ENCODE measurements at places on chromosomes 12 and 14.

DNA sequence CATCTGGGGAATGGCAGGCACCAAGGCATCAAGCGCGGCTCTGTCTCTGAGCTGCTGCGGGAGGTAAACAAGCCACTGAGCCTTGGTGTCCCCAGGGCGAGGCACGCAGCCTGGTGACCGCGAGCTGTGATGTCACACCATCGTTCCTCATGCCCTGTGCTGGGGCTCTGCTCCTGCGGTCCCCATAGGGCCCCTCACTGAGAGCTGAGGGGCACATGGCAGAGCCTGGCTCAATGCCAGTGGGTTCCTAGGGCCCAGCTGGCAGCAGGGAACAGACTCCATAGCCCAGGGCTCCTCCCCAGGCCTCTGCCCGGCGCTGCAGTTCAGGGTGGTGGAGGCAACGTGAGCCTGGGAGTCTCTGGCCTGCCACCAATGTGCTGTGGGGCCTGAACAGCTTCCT lies 22.6 kb downstream of the CHGA start:
- DNase-seq, result no peak

GRCh38 chr14:73428353-73428824 lies 30.0 kb downstream of the NUMB start:
- no peak for DNase-seq

- DNase-seq, result no peak
Observed at GRCh38 chr12:28866296-28866695, 282.8 kb upstream of the FAR2 start.

GRCh38 chr12:47823422-47824086 lies 3.9 kb upstream of the HDAC7 start:
- DNase-seq, result no peak

DNA sequence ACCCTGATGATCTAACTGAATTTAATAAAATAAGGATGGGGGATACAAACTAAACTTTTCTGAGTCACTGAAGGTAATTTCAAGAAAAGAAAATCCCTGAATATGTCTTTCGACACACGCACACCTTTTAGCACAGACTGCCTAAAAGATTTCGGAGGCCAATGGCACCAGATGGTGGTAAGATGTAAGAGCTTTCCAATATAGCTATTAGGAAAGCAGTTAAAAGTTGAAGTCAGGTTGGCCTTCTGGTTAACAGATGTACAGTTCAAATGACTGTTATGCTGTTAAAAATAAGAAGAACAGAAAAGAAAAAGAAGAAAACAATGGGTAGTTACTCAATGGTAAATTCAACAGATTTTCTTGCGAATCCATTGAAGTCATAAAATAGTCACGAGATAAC lies 80.7 kb upstream of the KRR1 start:
- DNase-seq, result no peak

DNA sequence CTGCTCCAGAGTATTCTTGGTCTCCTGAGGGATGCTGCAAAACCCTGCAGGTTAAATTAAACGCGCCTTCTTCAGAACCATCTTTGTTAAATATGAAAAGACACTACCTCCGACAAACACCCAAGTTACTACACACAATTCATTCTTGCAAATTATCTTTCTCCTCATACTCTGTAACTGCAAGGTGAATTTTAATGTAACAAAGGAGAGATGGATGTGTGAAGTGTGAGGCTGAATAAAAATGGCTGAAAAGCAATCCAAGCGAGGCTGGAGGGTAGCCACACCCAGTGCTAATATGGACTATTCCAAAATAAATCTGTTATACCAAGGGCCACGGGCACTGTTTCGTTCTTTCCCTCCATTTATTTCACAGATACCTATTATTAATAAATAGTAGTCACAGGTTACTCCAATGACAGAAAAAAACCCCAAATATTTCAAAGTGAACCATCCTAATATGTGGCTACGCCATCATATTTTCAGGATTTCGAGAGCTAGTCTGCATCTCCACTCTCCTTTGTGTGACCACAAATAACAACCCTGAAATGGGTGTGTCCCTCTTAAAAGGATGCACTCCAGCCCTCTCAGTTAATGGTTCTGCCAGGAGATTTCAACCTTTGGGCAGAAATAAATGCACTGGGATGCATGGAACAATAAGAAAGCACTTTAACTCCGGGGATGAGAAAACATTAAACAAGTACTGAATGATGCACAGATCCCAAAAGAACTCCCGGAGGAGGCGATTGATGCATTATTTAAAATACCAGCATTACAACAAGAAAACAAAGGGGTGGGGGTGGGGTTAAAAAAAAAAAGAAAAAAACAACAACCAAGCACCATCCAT lies 53.1 kb upstream of the CCDC175 start:
- DNase-seq, result no peak

DNA sequence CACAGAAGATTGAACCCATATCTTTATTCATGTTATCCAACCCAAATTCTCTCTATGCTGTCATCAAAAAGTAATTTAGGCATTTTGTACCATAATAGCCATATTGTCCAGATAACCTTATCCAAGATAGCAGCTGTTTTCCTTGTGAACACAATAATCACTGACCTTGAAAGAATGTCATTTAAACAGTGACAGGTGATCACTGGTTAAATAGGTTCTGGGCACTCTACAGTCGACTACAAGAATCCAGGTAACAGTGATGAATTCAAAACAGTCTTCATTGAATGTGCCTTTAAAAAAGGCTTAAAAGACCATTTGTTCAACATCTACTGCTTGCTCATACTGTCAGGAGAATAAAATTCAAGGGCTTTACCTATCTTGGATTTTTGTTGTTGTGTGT lies 4.6 kb upstream of the SPX start:
- DNase-seq, result no peak

DNA sequence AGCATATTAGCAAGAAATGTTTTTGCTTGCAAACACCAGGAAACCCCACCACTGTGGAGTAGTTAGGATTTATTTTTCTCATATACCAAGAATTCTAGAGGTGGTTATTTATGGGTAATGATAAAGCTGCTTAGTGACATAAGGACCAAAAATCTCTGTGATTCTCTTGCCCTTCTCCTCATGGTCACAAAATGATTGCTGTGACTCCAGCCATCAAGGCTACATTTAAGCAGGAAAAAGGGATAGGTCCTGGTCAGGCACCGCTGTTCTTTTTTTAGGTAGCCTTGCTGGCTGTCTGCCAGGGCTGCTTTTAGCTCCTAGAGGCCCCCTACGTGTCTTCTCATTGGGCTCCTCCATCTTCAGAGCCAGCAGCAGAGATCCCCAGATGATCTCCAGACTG lies 104.2 kb downstream of the AACS start:
- no peak for DNase-seq

- no peak for DNase-seq
Observed at GRCh38 chr12:63294327-63294632, 143.3 kb upstream of the AVPR1A start.

DNA sequence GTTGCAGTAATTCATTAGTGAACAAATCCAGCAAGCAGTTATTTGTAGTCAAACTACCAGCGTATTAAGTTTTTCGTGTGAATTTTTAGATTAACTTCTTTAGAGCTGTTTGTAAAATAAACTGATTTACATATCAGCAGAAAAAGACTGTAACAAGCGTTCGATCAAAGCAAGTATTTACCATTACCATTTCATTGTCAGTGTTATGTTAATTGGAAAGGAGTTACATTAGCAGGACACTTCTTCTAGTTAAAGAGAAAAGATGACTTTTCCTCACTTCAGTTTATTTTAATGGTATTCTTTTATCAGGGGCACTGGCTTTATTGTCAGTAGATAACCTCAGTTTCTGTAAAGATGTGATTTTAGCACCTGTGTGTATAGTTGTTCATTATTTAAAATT lies 151.1 kb upstream of the AEBP2 start:
- DNase-seq, result no peak

DNA sequence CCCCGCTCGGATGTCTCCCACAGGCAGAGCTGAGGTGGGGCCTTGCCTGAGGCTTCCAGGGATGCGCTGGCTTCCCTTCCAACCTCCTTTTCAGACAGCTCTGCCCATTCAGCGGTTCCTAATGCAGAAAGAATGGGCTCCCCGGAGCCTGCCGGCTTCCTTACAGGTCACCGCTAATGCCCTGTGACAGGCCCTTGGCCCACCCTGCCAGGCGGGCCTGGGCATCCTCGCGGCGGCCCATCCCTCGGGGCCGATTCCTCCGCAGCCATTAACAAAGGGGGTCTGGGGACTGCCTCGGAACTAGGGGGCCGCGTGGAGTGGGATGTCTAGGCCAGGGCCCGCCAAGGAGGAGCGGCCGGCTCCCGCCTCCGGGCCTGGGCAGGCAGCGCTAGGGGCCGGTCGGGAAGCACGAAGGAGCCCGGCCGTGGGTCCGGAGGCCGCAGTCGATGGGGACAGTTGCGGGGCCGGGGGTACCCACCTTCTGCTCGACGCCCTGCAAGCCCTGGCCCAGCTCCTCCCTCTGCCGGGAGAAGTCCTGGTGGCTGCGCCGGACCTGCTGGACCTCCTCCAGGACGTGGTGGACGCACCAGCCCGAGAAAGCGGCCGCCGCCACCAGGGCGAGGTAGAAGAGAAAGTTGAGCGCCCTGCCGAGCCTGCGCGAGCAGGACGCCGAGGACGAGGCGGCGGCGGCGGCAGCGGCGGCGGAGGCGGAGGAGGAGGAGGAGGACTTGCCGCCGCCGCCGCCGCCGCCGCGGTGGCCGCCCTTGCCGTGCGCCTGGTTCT lies 738 bp downstream of the CKAP4 start:
- peak; percentile 24 for DNase-seq

DNA sequence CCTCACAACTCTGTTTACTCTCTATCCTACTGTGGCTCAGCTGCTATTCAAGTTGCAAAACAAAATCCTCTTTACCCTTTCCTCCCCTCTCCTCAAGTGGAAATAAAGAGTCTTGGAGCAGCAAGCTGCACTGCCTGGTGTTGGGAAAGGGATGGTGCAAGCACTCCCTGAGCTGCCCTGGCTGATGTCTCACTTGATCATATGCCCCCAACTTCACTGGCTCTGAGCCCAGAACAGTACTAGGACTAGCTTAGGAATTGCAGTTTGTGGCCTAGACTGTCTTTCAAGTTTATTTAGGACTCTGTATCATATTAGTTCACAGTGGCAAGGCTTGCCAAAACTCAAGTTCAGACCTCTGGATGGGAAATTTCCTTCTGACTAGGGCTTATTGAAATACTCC lies 1683.8 kb upstream of the SEL1L start:
- no peak for DNase-seq

DNA sequence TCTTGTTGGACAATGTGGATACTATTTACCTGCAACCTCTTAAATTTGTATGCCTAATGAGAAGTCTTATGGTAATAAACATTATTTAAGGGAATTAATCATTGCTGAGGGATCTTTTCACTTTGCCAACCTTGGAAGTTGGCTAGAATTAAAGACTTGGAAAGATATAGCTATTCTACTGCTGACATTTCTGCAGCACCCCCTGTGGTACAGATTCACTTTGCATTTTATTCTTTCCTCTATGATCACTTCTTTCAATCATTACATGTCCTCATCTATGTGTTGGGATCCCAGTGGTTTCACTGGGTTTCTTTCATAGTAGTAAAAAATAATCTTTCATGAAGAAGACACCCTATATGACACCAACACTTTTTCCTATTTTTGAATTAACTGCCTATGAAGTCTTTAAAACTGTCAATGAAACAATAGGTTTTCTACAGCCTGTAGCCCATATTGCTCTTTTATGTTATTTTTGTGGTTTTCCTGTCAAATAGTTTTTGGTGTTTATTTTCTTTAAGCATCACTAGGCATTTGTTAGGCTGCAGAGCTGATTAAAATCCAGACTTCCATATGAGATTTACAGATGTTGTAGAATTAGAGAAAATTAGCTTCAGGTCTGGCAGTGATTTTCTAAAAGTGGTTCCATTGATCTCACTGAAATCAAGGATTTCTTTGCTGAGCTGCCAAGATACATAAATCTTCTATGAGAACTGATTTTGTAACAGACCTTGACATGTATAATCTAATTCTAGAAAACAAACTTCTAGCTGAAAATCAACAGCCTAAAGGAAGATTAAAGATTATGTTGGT lies 256.1 kb downstream of the NAV3 start:
- DNase-seq, result no peak

DNA sequence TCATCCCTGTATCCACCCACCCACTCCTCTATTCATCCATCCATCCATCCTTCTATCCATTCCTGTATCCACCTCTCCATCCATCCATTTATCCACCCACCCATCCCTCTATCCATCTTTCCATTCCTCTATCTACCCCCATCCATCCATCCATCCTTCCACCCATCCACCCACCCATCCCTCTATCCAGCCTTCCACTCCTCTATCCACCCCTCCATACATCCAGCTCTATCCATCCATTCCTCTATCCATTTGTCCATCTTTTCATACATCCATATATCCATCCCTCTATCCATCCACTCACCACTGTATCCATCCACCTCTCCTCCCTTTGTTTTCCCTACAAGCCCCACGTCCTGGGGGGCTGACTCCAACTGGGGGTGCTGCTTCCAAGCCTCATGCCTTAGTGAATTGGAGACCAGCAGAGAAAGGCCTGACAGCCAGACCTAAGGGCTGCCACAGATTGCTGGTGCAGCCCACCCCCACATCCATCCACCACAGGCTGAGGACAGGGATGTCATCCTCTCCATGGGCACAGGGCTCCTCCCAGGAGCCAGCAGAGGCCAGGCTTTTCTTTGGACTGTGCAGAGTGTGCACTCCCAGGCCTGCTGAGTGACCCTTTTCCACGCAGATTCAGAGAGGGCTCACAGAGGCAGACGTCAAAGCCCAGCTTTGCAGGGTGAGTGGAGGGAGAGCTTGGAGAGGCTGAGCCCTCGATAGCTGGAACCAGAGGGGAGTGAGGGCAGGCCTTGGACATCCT lies 18.9 kb upstream of the GPR132 start:
- DNase-seq, result no peak

- no peak for DNase-seq
Observed at GRCh38 chr14:56964895-56965294, 154.6 kb upstream of the OTX2 start.

GRCh38 chr12:102535306-102535705 lies 54.9 kb upstream of the IGF1 start:
- no peak for DNase-seq

DNA sequence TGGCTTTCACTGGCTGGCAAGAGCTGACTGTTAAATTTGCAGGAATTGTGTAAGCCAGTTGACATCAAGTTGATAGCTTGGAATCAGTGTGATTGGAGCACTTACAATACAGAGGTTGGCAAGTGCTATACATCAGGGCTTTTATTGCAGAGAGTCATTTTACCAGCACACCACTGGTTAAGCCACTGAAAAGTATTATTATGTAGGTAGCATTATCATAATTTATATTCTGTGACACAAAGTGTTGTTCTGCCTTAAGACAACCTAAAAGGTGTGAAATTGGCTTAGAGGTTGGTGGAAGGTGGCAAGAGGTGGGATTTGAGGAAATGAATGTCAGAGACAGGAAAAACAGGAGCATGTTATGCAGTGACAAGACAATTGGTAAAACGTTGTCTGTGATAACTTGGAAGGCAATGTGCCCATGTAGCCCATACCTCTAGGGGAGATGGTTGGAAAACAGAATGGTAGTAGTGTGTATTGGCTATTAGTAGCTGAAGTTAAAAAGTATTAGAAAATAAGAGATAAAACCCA lies 172.9 kb upstream of the PRICKLE1 start:
- no peak for DNase-seq

Data from bone marrow (tissue), 2 donors.